Activated CD4-positive, alpha-beta T cell treated with anti-CD3 and anti-CD28 coated beads, Interleukin-2, amount 50 U/mL, for 16 hours (primary cell): ENCODE measurements at places on chromosomes 13 and 19.

DNA sequence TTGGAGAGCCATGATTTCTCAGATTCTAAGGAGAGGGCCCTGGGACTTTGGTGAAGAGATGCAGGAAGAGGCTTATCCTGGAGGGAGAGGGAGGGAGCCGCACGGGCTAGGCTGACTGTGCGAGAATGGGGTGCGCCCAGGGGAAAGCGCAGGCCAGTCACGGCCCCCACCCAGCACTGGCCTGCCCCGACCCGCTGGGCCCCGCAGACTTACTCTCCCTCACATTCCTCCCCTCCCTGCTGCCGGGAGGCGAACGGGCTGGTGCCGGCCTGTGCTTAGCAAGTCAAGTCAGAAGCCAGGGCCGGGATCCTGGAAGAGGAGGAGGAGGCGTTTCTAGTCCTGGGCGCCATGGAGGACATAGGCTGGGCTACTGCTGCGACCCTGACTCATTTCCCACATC is 120.0 kb downstream of the CRYL1 start:
- DNase-seq = no peak

DNA sequence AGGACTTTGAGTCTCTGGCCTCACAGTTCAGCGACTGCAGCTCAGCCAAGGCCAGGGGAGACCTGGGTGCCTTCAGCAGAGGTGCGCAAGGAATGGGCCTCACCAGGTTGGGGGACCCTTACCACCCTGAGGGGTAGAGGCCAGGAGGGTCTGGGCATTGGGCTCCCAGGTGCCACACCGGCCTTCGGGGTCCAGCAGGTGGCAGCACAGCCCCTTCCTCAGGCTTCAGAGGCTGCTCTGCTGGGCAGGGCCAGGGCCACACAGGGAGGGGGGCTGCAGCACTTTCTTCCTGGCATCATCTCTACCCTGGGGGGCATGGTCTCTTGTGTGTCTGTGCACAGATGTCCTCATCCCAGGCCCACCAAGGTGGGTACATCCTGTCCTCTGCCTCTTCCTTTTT is 12.9 kb downstream of the PIN1 start:
- no peak for DNase-seq

DNA sequence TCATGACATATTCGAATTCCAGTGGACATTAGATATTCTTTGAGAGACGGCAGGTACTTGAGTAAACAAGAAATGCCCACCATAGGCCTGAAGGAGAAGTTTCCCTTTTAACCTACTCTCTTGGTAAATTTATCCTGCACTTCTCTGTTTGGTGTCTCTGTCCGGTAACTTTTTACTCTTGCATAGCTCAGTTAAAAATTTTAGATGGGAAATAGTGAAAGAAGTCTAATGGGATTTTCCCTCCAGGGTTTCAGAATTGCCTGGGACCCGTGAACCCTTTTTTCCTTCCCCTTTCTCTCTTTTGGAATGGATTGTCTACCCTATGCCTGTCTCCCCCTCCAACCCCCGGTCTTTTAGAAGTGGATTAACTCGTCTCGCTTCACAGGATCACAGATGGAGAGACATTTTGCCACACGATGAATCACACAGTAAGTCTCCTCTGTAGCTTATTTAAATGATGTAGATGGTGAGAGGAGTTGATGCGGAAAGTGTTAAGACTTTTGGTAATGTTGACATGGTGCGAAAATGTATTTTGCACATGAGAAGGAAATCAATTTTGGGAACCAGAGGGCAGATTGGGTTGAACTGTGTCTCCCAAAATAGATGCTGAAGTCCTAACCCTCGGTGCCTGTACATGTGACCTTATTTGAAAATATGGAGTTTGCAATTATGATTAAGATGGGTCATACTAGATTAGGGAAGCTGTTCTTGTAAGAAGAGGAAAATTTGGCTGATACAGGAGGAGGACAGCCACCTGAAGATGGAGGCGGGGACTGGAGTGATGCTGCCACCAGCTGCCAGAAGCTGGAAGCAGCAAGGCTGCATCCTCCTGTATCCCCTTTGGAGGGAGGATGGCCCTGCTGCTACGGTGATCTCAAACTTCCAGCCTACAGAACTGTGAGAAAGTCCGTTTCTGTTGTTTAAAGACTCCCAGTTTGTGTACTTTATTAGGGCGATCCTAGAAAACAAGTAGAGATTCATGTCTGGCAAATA is 711 bp upstream of the MIPEP start:
- DNase-seq = no peak

DNA sequence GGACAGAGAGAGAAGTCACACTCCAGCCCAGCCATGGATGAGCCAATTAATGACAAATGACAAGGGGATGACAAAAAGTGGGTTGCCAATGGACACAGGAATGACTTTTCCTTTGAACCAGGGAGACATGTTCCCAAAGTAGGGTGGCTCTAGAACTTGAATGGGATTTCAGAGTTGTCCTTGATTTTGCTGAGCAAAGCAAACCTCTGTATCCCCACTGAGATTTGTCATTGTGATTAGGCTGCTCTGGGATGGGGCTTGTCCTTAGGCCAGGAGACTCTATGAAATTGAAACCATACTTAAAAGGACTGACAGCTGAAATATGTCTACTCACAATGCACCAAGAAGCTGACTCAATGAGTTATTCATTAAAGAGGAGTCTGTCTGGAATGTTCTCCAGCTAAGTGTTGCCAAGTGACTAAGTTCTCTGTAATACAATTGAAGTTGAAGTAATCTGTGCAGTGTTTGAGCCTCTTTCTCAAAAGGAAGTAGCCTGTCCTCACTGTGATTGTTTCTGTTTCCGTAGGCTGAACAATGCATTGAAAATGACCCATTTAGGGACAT is 69.0 kb upstream of the PCDH9 start:
- DNase-seq = no peak

DNA sequence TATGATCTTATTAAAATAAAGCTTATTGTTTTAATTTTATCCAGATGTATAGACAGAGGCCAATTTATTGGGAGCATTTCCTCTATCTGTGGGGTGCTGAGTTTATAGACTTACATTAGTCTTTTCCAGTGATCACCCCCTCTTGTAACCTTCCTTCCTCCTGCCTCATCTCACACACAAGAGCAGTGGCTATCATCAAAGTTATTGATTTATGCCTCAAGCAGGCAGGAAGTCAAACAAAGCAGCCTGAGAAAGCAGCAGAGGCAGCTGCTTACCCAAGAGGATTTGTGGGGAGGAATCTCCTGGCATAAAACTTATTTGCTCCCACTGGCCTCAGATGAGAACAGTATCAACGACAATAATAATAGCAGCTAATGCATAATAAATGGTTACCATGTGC is 26.3 kb upstream of the DCLK1 start:
- no peak for DNase-seq

DNA sequence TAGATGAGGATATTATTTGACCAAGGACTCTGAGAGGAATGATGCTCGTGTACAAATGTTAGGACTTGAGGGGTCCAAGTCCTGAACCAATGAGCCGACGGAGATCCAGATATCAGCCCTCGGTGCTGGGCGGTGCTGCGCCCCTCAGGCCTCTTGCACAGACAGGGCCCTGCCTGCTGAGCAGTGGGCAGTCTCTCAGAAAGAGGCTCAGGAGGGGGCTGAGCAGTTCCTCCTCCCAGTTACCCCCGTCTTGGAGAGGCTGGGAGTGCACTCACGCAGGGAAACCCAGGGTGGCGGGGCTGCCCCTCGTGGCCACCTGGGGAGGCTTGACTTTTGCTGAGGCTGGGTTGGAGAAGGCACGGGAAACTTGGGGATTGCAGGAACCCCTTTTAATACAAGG is 18.4 kb downstream of the TEX29 start:
- DNase-seq = no peak

DNA sequence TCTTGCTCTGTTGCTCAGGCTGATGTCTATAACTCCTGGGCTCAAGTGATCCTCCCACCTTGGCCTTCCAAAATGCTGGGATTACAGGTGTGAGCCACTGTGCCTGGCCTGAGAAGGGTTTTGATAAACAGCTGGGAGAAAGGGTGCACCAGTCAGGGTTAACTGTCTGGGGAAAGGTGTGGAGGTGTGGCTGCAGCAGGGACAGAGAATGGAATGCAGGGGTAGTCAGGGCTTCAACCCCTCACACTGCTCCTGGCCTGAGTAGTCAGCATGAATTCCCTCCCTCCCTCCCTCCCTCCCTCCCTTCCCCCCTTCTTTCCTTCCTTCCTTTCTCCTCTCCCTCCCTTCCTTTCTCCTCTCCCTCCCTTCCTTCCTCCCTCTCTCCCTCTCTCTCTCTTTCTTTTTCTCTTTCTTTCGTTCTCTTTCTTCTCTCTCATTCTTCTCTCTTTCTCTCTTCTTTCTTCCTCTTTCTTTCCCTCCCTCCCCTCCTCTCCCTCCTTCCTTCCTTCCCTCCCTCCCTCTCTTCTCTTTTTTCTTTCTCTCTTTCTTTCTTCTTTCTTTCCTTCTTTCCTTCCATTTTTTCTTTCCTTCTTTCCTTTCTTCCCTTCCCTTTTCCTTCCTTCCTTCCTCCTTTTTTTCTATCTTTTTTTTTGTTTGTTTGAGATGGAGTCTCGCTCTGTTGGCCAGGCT is 16.0 kb downstream of the MYO1F start:
- no peak for DNase-seq

DNA sequence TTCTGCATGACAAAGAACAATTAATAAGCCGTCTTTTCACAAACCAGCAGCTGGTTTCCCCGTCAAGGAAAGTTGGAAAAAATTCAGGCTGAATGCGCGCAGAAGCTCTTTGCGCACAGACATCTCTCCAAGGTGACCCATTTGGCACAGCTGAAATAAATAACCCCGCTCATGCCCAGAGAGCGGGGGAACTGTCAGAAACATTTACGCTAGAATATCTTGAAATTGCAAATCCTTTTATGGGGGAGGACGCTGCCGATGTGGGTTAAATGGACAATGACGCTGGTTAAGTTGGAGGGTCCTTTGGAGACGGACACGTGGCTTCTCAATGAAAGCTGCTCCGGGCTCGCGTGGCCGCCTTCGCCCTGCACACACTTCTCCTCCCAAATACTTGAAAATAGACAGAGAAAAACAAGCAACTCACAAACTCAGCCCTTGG is 30.6 kb downstream of the GSX1 start:
- no peak for DNase-seq

- DNase-seq = no peak
Observed at GRCh38 chr13:49368688-49369087, 75.2 kb downstream of the CAB39L start.

GRCh38 chr13:78401873-78402707 is 201.3 kb downstream of the POU4F1 start:
- no peak for DNase-seq

GRCh38 chr19:15488489-15489226 is 9.4 kb upstream of the PGLYRP2 start:
- DNase-seq = no peak

DNA sequence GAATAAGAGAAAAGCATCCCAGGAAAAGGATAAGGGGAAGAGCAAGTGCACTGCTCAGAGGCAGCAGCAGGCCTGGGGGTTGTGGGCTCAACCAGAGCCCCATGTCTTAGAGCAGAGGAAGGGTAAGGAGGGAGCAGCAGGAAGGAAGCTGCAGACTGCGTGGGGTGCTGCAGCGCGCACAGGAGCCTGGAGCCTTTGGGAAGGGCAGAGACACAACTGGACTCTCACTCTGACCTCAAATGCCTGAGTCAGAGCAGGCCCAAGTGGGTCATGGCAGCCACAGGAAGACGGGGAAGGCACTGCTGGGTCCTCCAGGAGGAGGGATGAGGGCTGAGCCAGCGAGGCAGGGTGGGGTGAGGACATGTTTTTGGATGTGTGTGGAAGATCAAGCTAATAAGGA is 31.6 kb downstream of the SIGLEC7 start:
- no peak for DNase-seq

DNA sequence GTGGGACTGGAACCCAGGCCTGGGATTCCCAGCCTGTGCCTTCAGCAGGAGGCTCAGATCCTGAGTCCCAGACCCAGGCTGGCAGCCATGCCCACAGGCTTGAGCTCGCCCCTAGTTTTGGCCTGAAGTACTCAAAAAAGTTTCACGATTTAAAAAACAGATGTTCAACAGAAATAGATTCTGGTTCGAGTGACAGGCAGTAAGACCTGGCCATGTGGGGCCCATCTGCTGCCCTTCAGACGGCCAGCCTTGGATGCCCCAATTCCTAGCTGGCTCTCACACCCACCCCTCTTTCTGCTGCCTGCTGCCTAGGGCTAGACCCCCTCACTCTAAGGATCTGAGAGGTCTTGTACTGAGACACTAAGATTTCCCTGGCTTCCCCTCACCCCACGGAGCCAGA is 2.8 kb upstream of the DMPK start:
- DNase-seq = no peak

DNA sequence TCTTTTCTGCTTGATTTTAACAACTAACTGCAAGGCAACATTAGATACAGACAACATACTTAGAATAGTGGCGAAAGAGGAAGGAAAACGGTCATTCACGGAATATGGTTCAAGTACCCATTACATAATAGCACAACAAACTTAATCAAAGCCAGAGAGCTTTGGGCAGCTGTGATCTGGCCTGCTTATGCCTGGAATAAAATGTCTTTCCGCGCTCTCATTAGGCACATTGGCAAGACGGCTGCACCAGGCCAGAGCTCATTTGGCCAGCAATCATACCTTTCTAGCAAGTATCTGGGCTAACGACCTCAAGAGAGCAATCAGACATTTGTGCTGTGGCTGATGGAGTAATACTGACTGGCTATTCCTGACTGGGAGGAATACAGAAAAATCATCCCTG is 112.8 kb downstream of the NALCN start:
- no peak for DNase-seq

DNA sequence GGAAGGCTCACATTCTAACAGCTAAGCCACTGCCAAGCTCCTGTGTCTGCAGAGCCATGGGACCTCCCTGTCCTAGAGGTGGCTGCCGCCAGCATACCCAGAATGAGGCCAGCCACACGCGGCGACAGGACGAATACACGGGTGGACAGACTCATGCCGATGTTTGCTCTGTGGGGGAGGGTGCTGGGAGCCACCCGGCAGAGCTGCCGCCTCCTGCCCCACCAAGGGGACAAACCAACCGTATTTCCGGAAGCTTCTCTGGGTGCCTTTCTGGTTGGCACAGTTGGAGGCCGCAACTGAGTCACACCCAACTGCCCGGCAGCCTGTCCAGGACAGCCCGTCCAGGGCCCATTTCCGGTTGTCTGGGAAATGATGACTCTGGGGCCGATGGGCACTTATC is 20.3 kb downstream of the C13orf46 start:
- no peak for DNase-seq

GRCh38 chr13:99322297-99323103 is 15.3 kb upstream of the GPR183 start:
- DNase-seq = peak; percentile 92

DNA sequence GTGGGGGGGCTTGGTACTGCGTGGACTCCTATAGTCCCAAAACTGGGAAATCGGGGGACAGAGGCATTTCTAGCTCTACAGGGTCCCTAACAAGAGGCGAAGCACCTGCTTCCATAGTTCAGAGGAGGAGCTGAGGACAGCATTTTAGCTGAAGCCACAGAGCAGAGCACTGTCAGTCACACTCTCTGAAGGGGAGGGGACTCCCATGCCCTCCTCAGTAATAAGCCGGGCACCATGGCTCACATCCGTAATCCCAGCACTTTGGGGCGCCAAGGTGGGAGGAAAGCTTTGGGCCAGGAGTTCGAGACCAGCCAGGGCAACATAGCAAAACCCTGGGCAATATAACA is 3.8 kb downstream of the NPAS1 start:
- DNase-seq = no peak

- no peak for DNase-seq
Observed at GRCh38 chr13:113883921-113884804, 20.3 kb upstream of the GAS6 start.

- DNase-seq = no peak
Observed at GRCh38 chr13:105084931-105085330, 1450.5 kb downstream of the EFNB2 start.
